ENCODE measurements at places on chromosomes 16 and 17. TPM values are rescaled to one million over a fixed set of nuclear protein-coding genes. Genes with fewer than 3 reads are reported as not detected.

Gene TEKT5
- total RNA-seq = not detected

Gene KRT17
- 85.6 TPM for total RNA-seq

DNA sequence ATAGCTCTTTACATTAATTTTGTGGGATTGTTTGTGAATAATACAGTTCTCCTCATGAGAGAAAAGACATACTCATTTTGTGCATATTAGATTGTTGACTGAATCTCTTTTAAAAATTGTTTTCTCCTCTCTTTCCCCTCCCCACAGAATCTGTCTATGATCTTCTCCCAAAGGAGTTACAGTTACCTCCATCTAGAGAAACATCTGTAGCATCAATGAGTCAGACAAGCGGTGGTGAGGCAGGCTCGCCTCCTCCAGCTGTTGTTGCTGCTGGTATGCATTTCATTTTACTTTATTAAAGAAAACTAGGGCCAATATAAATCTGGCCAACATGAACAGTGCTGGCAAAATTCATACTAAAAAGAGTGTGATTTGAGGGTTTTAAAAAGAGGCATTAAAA is 60.5 kb downstream of the NFAT5 start:
- no peak for DNase-seq
- H3K27me3 ChIP-seq = no peaks in the 10 kb centered on the region

DNA sequence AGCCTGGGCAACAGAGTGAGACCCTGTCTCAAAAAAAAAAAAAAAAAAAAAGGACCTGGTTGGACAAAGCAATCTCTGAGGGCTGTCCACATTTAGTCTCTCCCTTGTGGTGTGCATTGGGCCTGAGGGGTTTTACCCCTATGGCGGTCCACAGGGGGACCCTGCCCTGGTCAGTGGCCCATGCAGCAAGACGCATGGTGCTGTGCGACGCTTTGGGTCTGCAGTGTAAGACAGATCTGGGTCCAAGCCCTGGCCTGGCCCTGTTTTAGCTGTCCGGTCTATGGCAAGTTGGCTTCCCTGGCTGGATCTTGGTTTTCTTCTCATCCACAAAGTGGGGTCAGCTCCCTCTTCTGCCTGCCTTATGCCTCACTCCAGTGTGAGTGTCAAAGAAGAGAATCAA is 123.2 kb upstream of the NLRP1 start:
- no peak overlapping the region for H3K27ac ChIP-seq
- H3K27me3 ChIP-seq = no peaks in the 10 kb centered on the region
- H3K4me1 ChIP-seq = no peaks in the 10 kb centered on the region
- DNase-seq = no peak
- no peak overlapping the region for H3K4me3 ChIP-seq

DNA sequence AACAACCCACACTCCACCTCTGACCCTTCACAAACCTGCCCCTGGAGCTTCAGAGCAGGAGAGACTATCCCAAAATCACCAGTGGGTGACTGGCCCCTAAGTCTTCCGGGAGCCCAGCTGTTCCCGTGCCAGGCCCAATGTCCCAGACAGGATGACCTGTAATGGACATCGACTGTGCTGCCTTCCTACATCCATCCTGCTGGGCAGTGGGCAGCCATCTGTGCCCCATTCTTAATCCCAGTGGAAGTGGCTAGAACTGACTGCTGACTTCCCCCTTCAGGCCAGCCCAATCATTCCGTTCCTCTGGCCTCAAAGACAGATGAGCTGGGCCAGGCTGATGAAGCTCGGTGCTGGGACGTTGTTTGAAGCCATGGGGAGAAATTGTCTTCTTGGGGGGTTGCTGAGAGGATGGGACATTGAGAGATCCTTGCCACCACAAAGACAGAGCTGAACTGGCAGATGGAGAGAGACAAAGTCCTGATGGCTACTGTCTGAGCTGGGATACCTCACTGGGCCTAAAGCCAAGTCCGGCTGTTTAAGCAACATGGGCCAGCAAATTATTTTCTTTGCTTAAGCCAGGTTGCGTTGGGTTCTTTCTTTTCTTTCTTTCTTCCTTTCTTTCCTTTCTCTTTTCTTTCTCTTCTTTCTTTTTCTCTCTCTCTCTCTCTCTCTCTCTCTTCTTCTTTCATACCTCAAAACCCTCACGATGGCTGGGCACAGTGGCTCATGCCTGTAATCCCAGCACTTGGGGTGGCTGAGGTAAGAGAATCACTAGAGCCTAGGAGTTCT is 17.9 kb upstream of the ALOX15B start:
- H3K4me3 ChIP-seq = no peak overlapping the region
- peaks cover 9% of the 10 kb centered on the region for H3K27me3 ChIP-seq
- peaks cover 75% of the 10 kb centered on the region for H3K4me1 ChIP-seq
- DNase-seq = no peak

DNA sequence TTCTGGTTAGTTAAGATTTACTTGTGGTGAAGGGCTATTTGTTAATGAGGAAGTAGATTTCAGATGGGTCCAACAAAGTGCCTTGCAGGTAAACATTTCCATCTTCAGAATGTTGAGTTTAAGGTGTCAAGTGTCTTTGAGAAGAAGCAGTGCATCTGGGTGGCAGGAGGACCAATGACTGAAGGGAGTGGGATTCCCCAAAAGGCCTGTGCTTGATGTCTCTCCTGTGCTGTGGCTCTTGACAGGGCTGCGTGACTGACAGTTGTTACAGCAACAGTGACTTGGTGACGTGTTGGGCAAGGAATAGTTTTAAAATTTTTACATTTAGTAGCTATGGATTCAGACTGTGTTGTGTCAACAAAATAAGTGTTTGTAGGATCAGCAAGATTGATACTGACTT is 149.9 kb downstream of the PHKB start:
- H3K4me1 ChIP-seq = no peaks in the 10 kb centered on the region
- no peak overlapping the region for H3K4me3 ChIP-seq
- DNase-seq = no peak
- H3K36me3 ChIP-seq = peaks cover 5% of the 10 kb centered on the region

All from left lung (tissue), 14 donors.